Stimulated activated CD4-positive, alpha-beta T cell treated with anti-CD3 and anti-CD28 coated beads, TNF-alpha, amount 100 ng/mL, for 24 hours (primary cell): ENCODE measurements at places on chromosomes 11 and 22.

- no peak for DNase-seq
Measured at GRCh38 chr11:36854875-36855274, 256.8 kb upstream of the RAG2 start.

DNA sequence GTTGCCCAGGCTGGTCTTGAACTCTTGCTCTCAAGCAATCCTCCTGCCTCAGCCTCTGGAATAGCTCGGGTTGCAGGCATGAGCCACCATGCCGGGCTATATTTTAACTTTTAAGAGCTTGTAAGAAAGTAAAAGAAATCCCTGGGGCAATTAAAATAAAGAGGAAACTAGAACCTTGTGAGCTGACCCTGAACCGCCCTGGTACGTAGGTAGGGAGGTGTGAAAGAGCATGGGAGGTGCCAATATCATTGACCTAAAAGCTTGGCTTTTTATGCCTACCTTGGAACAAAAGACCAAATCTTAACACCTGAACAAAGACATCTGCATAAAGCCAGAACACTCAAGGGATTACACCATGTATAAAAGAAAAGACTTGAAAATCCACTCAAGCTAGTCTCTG lies 595.1 kb downstream of the SOX6 start:
- no peak for DNase-seq

GRCh38 chr22:19959043-19959586 lies 17.5 kb upstream of the TXNRD2 start:
- no peak for DNase-seq

- no peak for DNase-seq
Measured at GRCh38 chr11:67544616-67545242, 21.5 kb upstream of the CABP2 start.
